ENCODE measurements at places on chromosomes 7 and 10. TPM values are rescaled to one million over a fixed set of nuclear protein-coding genes. Genes with fewer than 3 reads are reported as not detected.
A peak's percentile ranks its signal among the peaks of the same experiment; 100 is the strongest.

Gene BAIAP2L1
- 10.8 TPM for polyA plus RNA-seq

DNA sequence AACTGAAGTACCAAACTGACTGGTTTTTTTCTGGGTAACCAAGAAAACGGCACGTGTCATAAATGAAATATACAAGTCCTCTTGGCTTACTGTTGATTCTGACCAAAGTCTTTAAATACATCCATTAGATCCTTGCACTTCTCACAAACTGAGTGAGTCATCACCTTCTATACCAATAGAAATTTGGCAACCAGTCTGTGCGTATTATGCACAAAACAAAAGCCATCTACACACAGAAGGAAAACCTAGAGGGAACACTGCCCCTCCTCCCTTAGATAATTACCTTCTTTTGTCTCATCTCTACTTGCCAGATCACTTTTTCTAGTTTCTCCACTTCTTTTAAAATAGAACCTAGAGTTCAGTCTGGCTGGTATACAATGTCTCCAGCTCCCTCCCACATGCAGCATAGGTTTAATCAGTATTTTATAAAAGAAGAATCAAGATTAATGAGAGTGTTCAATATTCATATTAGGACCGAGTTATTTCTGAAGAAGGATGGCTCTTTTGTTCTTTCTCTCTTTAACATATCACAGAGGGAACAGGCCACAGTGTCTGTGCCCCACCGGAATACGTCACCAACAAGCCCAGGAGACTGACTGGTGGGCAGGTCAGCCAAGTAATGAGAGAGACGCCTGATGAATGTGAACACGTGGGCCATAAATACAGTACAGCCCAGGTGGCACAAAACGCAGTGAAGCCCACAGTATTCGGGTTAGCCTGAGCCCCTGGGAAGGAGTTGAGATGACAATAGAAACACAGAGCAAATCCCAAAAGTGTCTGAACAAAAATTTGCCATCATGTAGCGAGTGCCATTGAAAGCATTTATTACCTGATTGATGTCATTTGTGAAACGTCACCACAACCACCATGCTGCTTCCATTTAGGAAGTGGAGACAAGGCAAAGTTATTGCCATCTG lies 91.3 kb downstream of the KIAA1549 start:
- no peak for DNase-seq

- no peak for DNase-seq
Measured at GRCh38 chr7:111535142-111535870, 27.0 kb downstream of the IMMP2L start.

GRCh38 chr10:50740293-50740648 lies 535 bp downstream of the ASAH2B start:
- no peak for DNase-seq

Gene SFRP4
- 1.9 TPM for polyA plus RNA-seq

DNA sequence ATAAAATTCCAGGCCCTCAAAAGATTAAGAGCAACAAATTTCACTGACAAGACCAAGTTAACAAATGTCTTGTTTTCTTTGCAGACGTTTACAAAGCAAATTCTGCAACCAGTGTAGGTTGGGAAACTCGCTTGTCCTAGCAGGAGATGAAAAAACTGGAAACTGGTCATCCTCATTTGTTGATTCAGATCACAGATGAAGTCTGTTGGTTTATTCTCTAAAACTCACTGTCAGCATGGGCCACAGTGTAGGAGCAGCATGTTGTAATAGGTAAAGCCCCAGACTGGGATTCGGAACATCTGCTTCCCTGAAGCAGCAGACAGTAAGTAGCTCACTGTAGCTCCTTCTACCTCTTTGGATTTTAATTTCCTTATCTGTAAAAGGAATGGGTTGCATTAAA lies 31.5 kb downstream of the PANK1 start:
- DNase-seq, result no peak

DNA sequence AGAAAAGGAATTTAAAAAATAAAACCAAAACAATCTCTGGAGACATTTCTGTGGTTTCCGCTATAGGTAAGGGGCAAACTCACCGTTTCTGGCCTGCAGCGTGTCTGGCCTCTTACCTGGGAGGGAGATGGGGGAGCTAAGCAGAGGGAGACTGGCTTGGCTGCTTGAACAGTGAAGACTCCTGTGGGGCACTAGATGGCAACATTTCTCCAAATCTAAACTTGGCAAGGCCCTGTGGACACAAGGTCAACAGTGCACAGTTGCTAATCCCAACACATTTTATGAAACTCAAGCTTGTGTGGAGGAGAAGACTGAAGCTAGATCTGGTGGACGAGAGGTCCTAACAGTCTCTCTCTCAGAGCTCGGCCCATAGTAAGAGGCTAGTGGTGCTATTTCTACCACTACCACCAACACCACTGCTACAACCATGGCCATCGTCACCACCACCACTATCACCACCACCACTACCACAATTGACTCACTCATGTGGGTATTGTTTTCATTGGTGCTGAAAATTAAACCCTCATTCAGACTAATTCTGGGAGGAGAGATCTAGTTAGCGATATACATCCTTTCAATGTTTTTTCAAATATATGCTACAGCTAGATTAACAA lies 28.4 kb upstream of the CDHR3 start:
- DNase-seq, result peak; percentile 12

Gene CTAGE8
- 9.4 TPM for polyA plus RNA-seq

DNA sequence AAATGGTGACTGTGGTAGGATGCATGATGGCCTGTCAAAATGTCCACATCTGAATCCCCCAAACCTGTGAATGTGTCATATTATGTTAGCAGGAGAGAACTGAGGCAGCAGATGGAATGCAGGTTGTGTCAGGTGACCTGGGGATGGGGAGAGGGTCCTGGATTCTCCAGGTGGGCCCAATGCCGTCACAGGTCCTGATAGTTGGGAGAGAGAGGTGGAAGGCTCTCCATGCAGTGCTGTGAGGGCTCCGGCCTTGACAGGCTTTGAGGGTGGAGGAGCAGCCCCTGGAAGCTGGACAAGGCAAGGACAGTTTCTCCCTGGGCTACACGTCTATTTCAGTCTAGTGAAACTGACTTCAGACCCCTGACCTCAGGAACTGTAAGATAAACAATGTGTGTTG lies 330.9 kb upstream of the ZNF32 start:
- no peak for DNase-seq

DNA sequence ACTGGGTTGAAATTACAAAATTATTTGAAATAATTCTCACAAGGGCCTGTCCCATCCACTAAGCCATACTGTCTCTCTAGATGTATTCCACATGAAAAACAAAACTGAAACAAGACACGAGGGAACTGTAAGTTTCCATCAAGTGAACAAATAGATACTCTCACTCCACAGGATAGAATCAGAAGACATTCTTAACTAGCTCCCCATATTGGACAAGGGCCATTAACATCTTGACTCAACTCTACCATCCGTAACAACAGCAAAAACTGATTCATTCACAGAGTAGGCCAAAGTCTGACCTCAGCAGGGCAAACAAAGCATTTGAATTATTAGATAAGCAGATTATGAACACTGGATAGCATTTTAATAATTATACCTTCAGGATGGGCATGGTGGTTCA lies 29.1 kb downstream of the UBE2H start:
- DNase-seq, result no peak

DNA sequence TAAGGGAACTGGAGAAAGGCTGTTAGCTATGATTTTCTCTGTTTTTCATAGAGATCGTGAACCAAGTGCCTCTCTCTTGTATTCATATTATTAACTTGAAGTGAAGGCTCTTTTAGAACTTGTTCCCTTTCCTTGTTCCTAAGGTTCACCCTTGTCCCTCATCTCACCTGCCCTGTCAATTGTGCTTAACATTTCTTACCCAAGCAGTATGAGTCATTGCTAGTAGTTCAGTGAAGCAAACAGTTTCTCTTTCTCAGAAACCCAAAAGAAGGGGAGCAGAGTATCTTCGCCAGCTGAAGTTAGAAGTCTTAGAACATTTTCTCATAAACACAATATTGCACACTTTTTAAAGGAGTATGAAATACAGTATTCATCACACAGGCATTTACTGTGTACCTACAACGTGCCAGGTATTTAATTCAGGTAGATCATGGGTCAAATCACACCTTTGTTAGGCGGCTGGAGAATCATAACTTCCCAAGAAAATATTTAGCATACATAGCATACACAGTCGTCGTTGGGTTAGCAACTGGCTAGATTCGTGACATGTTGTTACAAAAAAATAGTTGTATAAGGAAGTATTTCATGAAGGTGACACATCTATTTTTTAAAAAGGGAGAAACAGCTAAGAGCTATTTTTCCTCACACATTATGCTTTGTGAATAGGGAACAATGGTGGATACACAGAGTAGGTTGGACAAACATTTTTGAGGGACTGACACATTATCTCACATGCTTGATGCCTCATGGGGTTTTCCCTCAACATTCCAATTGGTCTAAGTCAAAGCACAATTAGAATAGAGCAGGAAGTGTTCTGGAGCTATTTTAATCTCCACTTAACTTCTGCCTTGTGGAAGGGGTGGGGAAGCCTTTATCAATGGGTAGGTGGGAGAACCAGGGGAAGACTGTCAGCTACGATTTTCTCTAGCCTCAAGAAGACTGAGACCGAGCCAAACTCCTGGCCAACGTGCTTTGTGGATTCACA lies 13.2 kb downstream of the HDAC9 start:
- no peak for DNase-seq

DNA sequence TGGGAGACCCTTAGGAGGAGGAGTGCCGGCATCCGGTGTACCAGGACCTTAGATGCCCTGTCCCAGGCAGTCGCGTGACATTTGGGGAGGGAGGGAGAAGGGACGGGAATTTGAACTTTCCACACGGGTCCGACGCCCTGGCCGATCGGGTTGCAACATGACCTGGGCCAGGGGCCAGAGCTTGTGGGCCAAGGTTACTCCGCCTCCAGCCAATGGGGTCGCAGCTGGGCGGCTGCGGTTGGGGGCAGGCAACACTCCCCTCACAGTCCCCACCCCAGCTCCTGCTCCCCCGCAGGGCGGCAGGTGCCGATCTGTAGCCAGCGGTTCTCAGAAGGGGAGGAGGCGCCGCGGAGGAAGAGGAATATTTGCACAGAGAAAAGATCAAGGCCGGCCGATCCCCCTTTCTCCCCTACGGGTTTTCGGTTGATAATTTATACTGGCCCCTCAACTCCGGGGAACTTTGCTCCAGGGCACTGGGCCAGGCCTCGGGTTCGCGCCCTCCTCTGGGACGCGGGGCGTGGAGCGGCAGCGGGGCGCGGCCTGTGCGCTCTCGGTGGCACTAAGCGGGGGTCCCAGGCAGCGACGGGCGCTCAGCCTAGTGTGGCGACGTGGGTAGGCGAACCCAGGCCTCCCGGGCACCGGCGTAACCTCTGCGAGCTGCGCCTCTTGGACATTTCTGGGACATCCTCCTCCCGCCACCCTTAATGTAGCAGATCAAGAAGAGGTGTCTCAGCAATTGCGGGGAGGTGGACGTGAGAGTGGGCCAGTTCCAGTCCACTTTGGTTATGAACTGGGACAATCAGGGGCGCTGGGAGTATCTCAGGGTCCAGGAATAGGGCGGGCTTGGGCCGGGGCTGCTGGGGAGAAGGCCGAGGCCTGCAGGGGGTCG lies 1.2 kb downstream of the MLXIPL start:
- no peak for DNase-seq

DNA sequence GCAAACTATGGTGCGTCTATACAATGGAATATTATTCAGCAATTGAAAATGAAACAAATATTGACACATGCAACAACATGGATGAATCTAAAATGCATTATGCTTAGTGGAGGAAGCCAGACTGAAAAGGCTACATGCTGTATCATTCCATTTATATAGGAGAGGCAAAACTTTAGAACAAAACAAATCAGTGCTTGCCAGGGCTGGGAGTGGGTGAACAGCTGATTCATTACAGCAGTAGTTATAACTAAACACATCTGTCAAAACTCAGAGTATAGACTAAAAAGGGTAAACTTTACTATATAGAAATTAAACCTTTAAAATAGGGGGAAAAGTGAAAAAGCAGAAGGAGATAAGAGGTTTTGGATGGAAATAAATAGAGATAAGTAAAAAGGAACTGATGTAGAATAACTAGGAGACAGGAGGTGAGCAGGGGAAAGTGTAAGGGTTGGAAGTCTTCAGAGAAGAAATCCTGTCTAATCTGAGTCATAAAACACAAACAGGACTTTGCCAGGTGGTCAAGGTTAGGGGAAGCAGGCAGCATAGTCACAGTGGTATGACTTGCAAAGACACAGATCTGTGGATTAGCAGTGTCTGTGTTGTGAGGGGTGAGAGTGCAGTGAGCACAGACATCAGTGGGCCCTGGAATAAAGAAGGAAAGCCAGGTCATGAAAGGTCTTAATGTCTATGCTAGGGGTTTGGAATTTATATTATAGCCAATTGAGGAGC lies 349.8 kb downstream of the PHTF2 start:
- DNase-seq, result no peak

DNA sequence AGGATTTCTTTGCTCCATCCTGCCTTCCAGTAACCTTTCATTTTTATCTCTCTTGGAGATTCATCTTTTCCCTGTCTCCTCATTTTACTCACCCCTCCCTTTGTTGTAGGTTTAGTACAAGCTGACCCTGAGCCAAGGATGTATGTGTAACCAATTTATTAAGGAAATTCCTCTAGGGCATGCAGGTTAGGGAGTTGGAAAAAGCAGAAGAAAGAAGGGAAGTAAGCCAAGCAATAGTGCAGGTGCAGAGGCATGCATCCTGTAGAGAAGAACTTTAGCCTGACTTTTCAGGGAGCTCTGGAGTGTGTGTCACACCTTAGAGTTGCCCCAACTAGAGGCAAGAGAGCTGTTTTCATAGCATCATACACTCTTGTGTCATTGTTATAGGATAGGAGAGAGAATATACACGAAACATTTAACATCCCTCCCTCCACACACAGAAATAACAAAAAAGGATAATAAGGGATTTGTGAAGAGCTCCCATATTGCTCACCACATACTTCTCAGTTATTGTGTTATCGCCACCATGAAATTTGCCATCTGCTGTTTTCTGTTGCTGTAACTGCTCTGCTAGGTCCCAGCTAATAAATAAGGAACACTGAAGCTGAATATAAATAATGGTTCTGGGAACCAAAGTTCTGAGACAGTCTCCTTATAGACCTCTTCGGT lies 21.8 kb upstream of the SEMA3C start:
- no peak for DNase-seq

DNA sequence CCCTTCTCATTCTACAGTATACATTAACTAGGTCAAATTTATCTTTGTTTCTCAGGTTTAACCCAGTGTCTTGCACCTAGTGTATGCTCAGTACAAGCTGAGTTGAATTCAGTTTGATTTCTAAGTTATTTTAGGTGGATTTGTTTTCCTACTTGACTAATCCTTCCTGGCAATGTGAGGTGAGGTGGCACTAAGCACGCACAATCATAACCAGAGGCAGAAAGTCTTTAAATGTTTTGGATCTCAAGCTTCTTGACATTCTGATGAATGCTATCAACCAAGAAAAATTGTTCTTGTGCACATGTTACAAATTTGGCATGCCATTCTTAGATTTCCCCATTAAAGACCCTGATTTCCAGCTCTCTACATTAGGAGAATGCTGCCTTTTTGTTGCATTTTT lies 3.2 kb downstream of the BZW2 start:
- no peak for DNase-seq

Gene CALHM3
- not detected for polyA plus RNA-seq

All from right renal cortex interstitium (tissue), 3 donors.